ENCODE measurements at places on chromosomes 16 and 17.

DNA sequence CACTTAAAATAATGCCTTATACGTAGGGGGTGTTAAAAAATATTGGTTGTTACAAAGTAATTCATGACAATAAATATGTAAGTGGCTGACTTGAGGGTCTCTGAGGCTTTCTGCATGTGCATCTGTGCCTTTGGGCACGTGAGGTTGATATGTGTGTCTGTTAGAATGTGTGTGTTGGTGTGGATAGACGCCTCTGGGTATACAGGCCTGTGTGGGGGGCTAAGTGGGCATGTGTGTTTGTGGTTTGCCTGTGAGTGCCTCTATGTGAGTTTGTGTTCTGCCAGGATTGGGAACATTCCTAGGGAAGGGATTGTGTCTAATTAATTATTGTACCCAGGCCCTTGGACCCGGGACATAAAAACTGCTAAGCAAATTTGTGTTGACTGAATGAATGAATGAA lies 19.0 kb downstream of the GP2 start:
- no peak for DNase-seq

DNA sequence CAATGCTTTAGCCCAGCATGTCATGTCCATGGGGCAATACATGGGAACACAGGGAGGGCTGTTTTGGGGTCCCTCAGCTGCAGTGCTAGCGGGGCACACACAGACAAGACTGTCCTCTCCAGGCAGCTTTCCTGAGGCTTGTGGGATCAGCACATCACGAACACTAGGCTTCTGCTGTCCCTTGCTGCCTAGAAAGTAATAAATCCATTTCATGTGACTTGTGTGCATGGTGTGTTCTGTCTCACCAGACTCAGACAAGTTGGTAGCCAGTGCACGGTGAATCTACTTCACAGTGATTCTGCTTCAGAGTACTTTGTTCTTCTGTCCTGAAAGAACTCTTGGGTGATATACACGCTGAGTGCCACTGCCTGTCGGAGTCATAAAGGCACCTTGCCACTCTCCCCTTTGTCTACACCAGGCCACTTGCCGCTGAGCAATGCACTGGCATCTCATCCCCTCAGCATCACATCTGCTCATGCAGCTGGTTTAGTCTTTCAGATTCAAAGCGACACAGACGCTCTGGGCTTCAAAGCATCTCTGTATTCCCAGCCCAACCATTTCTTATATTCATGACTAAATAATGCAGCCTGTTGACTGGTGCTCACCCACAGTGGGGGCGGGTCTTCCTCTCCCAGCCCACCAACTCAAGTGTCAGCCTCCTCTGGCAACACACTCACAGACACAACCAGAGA lies 95.2 kb upstream of the COX10 start:
- DNase-seq, result no peak

- DNase-seq, result no peak
Measured at GRCh38 chr17:10875430-10875851, 37.6 kb upstream of the PIRT start.

GRCh38 chr16:28585674-28586073 lies 11.2 kb downstream of the SULT1A2 start:
- no peak for DNase-seq

- DNase-seq, result peak; percentile 16
Measured at GRCh38 chr17:17723354-17724261, 42.4 kb downstream of the RAI1 start.

GRCh38 chr17:69326377-69327059 lies 415 bp downstream of the ABCA5 start:
- peak; percentile 4 for DNase-seq

GRCh38 chr16:16033208-16033717 lies 83.8 kb downstream of the ABCC1 start:
- no peak for DNase-seq

- no peak for DNase-seq
Measured at GRCh38 chr17:3669085-3669347, 404 bp downstream of the EMC6 start.

- DNase-seq, result no peak
Measured at GRCh38 chr17:4845118-4845517, 12.0 kb downstream of the MINK1 start.

DNA sequence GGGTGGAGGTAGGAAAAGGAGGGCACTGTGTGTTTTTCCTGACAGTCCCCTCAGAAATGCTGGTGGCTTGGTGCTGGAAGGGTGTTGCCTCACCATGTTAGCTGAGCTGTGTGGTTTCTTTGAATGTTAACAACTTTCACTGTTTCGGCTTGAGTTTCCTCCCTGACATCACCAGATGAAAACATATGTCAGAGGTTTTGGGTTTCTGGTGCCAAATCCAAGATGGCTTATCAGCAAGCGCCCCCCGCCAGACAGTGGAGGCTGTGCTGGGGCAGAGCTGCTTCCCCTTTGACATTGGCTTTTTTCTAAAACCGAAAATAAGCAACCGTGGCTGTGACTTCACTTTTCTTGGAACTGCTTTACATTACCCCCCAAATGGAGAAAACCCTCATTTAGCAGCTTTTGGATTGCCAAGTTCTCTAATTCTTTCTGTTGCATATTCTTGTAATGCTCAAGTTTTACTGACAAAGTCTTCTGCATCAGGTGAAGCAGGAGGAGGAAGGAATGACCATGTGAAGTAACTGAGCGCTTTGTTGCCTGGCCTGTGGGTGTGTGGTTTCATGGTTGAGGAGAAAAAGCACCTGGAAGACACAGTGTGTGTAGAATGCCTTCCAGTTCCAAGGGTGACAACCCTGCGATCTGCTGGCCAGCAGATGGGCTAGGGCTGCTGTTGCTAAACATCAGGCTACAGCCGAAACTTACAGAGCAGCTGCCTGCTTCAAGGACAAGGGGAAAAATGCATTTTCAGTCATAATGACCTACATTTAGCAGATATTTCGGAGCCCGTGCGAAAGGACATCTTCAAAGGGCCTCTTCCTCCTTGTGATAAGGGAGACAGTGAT lies 9.7 kb downstream of the RMI2 start:
- DNase-seq, result peak; percentile 76

- DNase-seq, result no peak
Measured at GRCh38 chr16:77844801-77845200, 56.4 kb downstream of the VAT1L start.

GRCh38 chr17:77499699-77500435 lies 359.1 kb downstream of the SEC14L1 start:
- no peak for DNase-seq

DNA sequence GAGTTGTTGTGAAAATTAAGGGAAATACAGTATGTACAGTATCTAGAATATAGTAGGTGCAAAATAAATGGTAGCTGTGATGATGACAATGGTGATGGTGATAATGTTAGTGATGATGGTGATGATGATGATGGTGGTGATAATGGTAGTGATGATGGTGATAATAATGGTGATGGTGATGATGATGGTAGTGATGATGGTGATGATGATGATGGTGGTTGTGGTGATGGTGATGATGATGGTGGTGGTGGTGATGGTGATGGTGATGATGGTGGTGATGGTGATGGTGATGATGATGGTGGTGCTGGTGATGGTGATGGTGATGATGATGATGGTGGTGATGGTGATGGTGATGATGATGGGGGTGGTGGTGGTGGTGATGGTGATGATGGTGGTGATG lies 91.3 kb upstream of the FOXF1 start:
- DNase-seq, result no peak

DNA sequence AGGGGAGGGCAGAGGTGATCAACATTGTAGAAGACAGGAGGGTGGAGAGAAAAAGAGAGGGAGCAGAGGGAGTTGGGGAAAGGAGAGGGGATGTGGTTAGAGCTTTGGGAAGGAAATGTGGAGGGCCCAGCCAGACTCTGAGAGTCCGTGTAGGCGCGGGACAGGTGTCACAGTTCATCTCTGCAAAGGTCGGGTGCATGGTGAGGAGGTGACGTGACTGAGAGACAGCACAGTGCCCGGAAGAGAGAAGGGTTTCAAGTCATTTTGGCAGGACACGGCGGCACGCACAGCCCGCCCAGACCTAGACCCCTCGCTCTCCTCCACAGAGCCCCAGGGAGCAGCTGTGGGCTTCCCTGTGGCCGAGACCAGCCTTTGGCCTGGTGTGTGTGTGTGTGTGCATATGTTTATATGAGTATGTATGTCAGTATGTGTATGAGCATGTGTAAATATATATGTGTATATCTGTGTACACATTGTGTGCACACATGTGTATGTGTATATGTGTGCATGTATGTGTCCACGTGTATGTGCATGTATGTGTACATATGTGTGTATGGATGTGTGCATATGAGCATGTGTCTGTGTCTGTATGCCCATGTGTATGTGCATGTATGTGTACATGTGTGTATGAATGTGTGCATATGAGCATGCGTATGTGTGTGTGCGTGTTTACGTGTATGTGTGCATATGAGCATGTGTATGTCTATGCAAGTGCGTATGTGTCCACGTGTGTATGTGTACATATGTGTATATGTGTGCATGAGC lies 104.6 kb downstream of the SEC14L1 start:
- no peak for DNase-seq

DNA sequence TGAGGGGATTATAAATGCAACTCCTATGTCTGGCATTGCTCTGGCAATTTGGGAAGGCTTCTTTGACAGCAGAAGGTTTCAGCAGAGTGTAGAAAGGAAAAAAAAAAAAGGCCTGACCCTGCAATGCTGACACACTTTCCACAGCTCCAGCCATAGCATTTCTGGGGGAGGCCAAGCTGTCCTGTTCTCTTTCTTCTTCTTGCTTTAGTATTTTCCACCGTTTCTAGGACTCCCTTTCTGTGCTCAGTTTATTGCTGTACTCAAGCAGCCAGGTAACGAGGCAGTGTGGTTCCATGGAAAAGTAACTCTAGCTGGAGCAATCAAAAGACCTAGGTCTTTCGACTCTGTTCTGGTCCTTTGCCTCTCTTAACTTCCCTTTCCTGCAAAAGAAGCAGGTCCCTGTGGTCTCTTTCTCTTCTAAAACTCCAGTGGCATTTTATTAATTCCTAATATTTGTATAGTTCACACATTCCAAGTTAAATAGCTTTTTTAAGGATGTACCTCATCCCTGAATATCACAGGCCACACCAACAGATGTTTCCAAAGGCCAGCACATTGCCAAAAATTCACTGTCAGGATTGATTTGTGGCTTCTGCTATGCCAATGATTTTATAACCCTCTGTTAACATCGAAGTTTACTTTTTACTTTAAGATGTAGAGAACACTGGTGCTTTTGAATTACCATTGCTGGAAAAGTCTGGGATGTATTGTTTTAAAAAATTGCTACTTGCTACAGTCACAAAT lies 90.3 kb upstream of the BCAR1 start:
- DNase-seq, result no peak

DNA sequence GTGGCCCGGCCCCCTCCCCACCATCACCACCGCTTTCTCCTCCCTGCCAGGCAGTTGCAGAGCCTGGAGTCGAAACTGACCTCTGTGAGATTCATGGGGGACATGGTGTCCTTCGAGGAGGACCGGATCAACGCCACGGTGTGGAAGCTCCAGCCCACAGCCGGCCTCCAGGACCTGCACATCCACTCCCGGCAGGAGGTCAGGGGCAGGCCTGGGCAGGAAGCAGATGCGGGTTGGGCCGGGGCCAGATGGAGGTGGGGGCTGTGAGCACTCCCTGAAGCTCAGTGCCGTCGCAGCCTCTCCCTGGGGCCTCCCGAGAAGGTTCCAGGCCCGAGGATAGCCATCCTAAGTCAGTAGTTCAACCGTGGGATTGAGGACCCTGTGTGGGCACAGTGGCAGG lies 14.2 kb upstream of the ADGRG3 start:
- DNase-seq, result no peak

- no peak for DNase-seq
Measured at GRCh38 chr16:19783363-19784182, 65.5 kb downstream of the IQCK start.

GRCh38 chr16:31528523-31529107 lies 915 bp downstream of the AHSP start:
- DNase-seq, result no peak

GRCh38 chr17:69884356-69884755 lies 190.7 kb upstream of the KCNJ16 start:
- DNase-seq, result no peak

DNA sequence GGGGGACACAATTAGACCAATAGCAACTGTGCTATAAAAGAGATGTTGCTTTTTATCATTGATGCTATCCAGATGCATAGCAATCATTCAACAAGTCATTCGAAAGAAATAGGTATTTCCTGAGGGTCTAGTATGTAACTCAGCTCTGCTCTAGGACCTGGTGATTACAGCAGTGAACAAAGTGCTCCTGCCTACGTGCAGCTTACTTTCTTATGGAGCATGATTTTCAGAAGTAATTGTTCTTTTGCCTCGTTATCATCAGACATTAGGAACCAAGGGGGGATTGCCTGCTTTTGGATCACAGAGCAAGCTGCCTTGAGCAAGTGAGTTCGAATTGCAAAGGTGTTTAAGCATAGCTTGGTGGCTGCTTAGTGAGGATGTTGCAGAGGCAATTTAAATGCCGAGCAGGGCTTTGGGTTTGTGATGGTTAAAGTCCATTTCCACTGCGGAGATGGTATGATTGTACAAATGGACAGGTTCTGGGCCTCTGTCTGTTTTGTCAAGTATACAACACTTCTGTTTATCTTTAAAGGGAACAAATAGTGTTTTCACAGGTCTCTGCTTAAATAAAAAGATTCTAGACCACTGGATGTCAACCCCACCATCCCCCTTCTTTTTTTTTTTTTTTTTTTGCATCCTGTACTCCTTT lies 41.5 kb downstream of the WWOX start:
- no peak for DNase-seq

- DNase-seq, result no peak
Measured at GRCh38 chr16:30356401-30357084, 1.4 kb upstream of the CD2BP2 start.

DNA sequence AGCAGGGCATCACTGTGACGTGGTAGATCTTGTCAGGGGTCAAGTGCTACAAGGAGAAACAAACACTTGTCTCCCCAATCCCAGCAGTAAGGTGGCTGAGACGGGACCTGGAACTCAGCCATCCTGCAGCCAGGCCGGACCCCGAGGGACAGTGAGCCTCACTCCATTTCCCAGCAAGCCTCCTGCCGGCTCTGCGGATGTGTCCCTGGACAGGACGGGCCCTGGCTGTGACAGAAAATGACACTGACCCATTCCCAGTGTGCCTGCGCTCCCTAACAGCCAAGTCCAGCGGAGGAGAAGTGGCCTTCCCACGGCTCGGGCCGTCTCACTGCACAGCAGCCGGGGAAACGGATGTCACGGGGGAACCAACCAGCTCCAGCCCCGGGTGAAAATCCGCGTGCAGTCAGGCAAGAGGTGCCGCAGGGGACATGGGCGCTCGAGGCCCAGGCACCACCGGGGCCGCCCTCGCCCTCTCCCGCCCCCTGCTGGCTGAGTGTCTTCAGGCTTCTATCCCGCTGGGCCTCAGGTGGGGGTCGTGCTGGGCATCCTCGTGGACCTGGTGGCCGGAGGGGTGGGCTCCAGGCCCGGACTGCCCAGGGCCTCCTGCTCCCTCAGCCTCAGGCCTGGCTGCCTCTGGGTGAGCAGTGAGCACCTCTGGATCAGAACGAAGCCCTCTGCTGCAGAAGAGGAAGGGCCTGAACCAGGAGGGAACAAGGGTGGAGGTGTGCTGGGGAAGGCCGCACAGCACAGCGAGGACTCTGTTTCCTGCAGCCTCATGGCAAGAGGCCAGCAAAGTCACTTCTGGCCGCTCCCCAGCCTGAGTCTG lies 6.7 kb downstream of the HAGHL start:
- DNase-seq, result no peak

Measured in stimulated activated CD4-positive, alpha-beta T cell treated with anti-CD3 and anti-CD28 coated beads, Interleukin-12 subunit alpha, Interleukin-12 subunit beta, amount 100 ng/mL, for 24 hours (primary cell).